ENCODE measurements at places on chromosomes 16 and 17. TPM values are rescaled to one million over a fixed set of nuclear protein-coding genes. Genes with fewer than 3 reads are reported as not detected.

Gene CDRT15
- not detected for total RNA-seq

DNA sequence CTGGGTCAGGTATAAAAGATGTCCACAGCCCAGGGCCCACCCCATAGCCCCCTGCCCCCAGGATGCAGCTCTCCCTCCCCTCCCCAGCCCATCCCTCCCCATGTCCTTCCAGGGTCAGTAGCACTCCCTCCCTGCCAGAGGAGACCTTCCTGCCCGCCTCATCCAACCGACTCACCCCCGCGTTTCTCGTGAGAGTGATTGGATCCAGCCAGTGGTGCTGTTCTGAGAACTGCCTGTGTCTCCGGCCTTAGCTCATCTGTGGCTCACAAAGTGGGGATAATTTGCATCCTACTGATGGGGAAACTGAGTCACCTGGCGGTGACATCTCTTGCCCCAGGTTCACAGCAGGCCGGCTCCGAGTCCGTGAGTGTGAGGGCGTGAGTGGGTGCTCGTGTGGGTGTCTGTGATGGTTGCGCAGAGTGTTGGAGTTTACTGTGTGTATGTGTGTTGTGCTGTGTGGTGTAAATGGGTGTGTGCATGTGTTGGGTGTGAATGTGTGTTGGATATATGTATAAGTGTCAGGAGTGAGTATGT, 90.7 kb upstream of the GSE1 start:
- no peaks in the 10 kb centered on the region for H3K36me3 ChIP-seq
- no peak overlapping the region for H3K4me3 ChIP-seq
- peak overlapping the region; percentile 68 for H3K27ac ChIP-seq
- DNase-seq: no peak
- H3K4me1 ChIP-seq: peaks cover 21% of the 10 kb centered on the region

DNA sequence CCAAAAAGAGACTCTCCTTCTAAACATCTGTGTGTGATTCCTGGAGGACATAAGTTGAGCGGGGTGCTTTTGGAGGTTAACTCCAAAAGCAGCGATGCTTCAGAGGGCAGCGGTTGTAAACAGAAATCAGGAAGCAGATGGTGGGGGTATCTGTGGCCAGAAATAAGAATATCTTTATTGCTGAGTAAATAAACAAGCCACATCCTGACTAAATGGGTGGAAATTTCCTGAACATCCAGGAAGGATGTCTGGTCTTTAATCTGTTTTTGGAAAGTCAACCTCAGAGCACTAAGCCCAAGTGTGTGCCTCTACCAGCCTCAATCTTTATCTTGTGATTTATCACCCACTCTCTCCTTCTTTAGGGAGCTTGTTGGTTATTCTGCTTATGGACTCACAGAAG, 123.3 kb downstream of the CDH13 start:
- no peaks in the 10 kb centered on the region for H3K4me1 ChIP-seq
- H3K36me3 ChIP-seq: no peaks in the 10 kb centered on the region
- H3K27me3 ChIP-seq: no peaks in the 10 kb centered on the region
- H3K27ac ChIP-seq: no peak overlapping the region

GRCh38 chr17:63504261-63504660, 18.9 kb upstream of the KCNH6 start:
- no peak for DNase-seq
- H3K36me3 ChIP-seq: no peaks in the 10 kb centered on the region
- H3K4me1 ChIP-seq: no peaks in the 10 kb centered on the region
- H3K27me3 ChIP-seq: no peaks in the 10 kb centered on the region

- H3K27me3 ChIP-seq: no peaks in the 10 kb centered on the region
- H3K4me1 ChIP-seq: no peaks in the 10 kb centered on the region
- no peak overlapping the region for H3K27ac ChIP-seq
- H3K36me3 ChIP-seq: no peaks in the 10 kb centered on the region
- H3K4me3 ChIP-seq: no peak overlapping the region
Measured at GRCh38 chr17:70405492-70406220, 236.3 kb downstream of the KCNJ2 start.

Gene KRT35
- not detected for total RNA-seq

Gene MARVELD3
- total RNA-seq: 21.5 TPM

GRCh38 chr16:47073223-47074155, 70.3 kb downstream of the NETO2 start:
- no peaks in the 10 kb centered on the region for H3K36me3 ChIP-seq
- H3K27me3 ChIP-seq: no peaks in the 10 kb centered on the region
- H3K27ac ChIP-seq: no peak overlapping the region
- DNase-seq: no peak
- H3K4me1 ChIP-seq: no peaks in the 10 kb centered on the region

DNA sequence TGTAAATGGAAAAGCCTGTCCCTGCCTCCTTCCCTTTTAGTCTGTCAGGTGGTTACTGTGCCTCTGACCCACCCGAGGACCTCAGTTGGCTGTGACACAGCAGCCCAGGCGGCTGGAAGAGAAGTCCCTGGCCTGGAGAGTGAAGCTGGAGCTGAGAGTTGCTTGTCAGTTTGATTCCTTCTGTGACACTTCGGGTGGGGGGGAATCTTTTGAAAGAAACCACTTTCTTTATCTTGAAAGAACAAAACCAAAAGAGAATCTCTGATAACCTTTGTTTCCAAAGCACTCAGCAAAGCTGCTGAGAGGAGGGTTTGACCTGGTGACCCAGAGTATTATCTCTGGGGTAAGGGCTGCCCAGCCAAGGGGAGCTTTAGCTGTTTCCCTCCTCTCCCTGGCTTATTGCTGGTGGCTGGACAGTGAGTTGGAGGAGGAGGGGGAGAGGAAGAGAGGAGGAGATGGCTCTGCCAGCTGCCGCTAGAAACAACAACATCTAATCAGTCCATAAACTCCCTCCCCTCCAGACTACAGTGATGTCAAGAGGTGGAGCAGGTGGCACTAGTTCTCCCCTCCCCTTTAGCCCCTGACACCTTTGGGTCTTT, 34.0 kb downstream of the YPEL2 start:
- no peak overlapping the region for H3K4me3 ChIP-seq
- H3K27ac ChIP-seq: peak overlapping the region; percentile 78
- no peaks in the 10 kb centered on the region for H3K36me3 ChIP-seq
- DNase-seq: no peak
- H3K27me3 ChIP-seq: no peaks in the 10 kb centered on the region
- peaks cover 42% of the 10 kb centered on the region for H3K4me1 ChIP-seq

DNA sequence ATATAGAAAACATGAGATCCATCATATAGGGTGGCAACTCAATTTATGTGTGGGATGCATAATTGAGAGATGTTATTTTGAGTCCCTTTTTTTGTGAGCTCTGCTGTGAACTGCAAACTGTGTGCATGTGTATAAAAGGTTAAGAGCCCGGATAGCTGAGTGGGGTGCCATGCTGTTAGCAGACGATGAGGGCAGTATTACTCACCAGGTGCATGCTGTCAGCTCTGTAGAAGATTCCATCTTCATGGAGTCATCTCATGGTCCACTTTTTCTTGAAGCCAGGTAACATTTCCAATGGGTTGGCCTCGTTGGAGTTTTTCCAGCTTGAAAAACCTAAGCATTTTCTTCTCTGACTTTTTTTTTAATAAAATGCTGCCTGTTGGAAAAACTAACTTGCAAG, 43.0 kb upstream of the RHBDL3 start:
- no peaks in the 10 kb centered on the region for H3K4me1 ChIP-seq
- DNase-seq: no peak
- H3K36me3 ChIP-seq: no peaks in the 10 kb centered on the region
- no peak overlapping the region for H3K27ac ChIP-seq

GRCh38 chr17:2180768-2181167, 122.8 kb downstream of the SMG6 start:
- H3K4me3 ChIP-seq: no peak overlapping the region
- no peaks in the 10 kb centered on the region for H3K27me3 ChIP-seq
- H3K36me3 ChIP-seq: no peaks in the 10 kb centered on the region
- no peak for DNase-seq
- no peak overlapping the region for H3K27ac ChIP-seq

DNA sequence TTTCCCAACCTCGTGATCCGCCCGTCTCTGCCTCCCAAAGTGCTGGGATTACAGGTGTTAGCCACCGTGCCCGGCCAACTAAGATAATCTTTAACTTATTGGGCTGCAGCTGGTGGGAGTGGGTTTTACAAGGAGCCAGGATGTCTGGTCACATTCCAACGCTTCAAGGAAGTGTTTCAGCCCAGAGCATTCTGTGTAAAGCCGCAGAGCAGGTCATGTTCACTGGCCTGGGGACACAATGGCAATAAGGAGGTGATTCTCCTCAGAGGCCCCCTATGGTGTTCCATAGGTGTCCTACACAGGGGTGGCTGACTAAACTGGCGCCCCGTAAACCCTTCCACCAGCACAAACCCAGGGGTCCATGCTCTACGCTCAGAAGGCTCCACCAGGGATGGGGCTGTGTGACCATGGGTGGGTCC, 1.2 kb downstream of the QPRT start:
- peak overlapping the region; percentile 45 for H3K4me3 ChIP-seq
- H3K27me3 ChIP-seq: no peaks in the 10 kb centered on the region
- no peaks in the 10 kb centered on the region for H3K36me3 ChIP-seq
- no peak for DNase-seq
- no peaks in the 10 kb centered on the region for H3K4me1 ChIP-seq
- H3K27ac ChIP-seq: no peak overlapping the region

DNA sequence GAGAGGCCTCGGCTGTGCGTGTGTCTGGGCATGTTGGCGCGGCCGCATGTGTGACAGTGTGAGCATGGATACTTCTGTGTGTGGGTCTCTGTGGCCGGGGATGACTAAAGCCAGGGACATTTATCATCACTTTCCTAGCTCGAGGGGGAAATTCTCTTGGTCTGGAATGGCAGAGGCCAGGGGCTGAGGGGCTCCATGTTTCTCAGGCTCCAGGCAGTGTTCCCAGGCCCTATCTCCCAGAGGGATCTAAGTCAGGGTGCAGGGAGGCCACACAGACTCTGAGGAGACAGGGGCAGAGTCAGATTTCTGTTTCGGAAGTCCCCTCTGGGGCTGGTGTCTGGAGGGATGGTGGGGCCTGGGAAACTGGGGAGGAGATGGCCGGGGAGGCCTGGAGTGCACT, 23.7 kb upstream of the SPNS2 start:
- no peak for DNase-seq
- H3K4me1 ChIP-seq: no peaks in the 10 kb centered on the region
- peak overlapping the region; percentile 80 for H3K27ac ChIP-seq
- no peaks in the 10 kb centered on the region for H3K27me3 ChIP-seq
- no peaks in the 10 kb centered on the region for H3K36me3 ChIP-seq

DNA sequence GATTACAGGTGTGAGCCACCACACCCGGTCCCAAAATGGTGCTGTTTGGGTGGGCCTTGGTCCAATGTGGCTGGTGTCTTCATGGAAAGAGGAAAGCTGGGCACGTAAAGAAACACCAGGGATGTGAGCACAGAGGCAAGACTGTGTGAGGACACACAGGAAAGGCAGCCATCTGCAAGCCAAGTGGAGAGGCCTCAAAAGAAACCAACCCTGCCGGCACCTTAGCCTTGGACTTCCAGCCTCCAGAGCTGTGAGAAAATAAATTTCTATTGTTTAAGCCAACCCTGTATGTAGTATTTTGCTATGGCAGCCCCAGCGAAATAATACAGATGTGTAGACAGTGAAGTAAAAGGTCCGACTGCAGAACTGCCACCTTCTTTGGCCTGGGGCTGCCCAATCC, 68.7 kb downstream of the SLC39A11 start:
- no peaks in the 10 kb centered on the region for H3K4me1 ChIP-seq
- no peaks in the 10 kb centered on the region for H3K27me3 ChIP-seq
- no peak for DNase-seq
- H3K36me3 ChIP-seq: no peaks in the 10 kb centered on the region
- H3K27ac ChIP-seq: no peak overlapping the region

- H3K27ac ChIP-seq: peak overlapping the region; percentile 1
- H3K27me3 ChIP-seq: no peaks in the 10 kb centered on the region
- no peaks in the 10 kb centered on the region for H3K4me1 ChIP-seq
Measured at GRCh38 chr17:33667052-33667509, 374.0 kb upstream of the ASIC2 start.

- no peak overlapping the region for H3K4me3 ChIP-seq
- DNase-seq: no peak
- no peak overlapping the region for H3K27ac ChIP-seq
Measured at GRCh38 chr17:30372755-30373154, 6.0 kb upstream of the CPD start.

DNA sequence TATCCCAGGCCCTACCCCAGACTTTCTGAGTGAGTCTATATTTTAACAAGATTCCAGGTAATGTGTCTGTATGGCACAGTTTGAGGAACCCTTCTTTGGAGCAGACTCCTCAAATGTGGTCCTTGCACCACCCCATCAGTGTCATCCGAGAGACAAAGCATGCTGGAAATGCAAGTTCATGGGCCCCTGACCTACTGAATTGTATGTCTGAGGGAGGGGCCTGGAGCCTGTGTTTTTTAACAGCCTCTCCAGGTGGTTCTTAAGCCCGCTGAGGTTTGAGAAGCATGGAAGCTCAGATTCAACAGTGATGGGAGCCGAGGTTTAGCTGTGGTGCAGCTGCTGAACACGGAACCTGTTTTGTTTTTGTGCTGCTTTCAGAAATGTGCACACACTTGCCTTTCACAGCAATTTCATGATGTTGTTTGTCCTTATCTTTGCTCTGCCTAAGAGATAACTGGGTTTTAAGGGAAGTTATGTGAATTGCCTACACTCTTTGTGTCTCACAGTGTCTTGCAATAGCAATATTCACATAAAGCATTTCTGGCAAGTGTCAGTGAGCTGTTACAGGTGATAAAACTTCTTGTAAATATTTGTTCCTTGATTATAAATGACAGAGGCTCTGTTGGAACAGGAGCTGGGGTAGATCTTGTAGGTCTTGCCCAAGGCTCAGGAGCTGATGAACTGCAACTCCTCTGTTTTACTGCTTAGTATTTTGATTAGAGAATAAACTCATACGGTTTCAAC, 32.0 kb upstream of the IL34 start:
- H3K27me3 ChIP-seq: no peaks in the 10 kb centered on the region
- no peak overlapping the region for H3K4me3 ChIP-seq
- H3K4me1 ChIP-seq: peaks cover 4% of the 10 kb centered on the region
- no peak overlapping the region for H3K27ac ChIP-seq
- no peak for DNase-seq

DNA sequence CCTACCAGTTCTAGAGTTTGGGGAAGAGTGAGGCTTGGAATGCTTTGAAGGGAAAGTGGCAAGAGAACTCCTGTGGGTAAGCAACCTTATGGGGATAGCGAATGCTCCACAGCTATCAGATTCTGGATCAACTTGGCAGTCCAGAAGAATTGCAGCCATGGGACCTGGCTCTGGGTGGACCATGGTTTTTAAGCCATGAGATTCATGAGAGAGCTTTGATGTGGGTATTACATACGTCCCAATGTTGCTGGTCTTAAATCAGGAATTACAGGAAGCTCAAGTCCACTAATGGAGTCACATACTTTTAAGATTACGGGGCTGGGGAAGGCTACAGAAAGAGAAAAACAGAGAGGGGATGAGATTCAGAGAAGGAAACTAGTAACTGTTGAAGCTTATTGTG, 142.5 kb upstream of the ELAC2 start:
- H3K27ac ChIP-seq: no peak overlapping the region
- no peaks in the 10 kb centered on the region for H3K27me3 ChIP-seq
- no peaks in the 10 kb centered on the region for H3K4me1 ChIP-seq
- no peak for DNase-seq
- no peaks in the 10 kb centered on the region for H3K36me3 ChIP-seq
- H3K4me3 ChIP-seq: no peak overlapping the region
